ENCODE measurements at places on chromosomes 7 and 10.
A peak's percentile ranks its signal among the peaks of the same experiment; 100 is the strongest.

GRCh38 chr7:85185424-85186082 lies 1.3 kb downstream of the SEMA3D start:
- DNase-seq = peak; percentile 74

DNA sequence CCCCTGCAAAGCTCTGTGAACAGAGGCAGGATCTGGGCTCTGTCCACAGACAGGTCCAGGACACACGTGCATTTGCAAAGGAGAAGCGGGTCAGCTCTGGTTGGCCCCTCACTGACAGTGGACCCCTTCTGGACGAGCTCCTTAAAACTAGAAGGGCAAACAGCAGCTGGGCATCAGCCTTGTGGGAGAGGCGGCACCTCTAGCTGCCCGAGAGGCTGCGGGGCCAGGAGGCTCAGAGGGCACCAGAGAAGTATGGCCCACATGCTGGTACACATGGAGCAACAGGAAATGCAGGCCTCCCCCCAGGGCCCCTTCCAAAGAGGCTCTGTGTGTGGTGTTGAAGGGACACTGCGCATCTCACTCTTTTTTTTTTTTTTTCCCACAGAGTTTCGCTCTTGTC lies 233.0 kb upstream of the TCERG1L start:
- DNase-seq = no peak

DNA sequence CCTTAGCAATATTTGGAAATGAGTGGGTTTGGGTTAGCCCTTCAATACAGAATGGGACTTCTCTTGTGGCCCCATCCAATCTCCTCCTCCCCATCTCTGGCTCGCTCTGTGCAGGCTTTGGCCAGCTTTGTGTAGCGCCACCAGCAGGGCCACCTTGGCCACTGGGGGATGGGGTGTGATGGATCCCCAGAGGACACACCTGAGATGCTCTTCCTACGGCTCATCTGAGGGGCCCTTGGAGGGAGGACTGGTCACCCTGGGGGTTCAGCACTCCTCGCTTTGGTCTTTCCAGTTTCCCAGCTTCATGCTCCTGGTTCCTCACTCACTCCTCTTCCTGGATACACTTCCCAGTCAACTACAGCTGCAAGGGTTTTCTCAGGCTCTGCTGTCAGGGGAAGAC lies 15.3 kb upstream of the C10orf90 start:
- no peak for DNase-seq

- no peak for DNase-seq
Observed at GRCh38 chr7:79118143-79118542, 335.3 kb downstream of the MAGI2 start.

DNA sequence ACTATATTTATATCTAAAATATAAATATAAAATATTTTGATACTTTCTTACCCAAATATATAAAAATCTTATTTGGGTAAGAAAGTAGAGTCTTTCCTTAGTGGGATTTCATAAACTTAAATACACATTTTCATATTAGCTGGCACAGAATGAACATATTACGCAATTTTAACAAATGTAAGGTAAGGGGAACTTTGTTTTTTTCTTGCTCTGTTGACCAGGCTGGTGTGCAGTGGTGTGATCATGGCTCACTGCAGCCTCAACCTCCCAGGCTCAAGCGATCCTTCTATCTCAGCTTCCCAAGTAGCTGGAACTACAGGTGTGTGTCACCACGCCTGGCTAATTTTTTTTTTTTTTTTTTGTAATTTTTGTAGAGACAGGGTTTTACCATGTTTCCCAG lies 18.3 kb downstream of the CYP26A1 start:
- DNase-seq = no peak

GRCh38 chr7:102122026-102122425 lies 164.6 kb upstream of the SH2B2 start:
- DNase-seq = peak; percentile 67

DNA sequence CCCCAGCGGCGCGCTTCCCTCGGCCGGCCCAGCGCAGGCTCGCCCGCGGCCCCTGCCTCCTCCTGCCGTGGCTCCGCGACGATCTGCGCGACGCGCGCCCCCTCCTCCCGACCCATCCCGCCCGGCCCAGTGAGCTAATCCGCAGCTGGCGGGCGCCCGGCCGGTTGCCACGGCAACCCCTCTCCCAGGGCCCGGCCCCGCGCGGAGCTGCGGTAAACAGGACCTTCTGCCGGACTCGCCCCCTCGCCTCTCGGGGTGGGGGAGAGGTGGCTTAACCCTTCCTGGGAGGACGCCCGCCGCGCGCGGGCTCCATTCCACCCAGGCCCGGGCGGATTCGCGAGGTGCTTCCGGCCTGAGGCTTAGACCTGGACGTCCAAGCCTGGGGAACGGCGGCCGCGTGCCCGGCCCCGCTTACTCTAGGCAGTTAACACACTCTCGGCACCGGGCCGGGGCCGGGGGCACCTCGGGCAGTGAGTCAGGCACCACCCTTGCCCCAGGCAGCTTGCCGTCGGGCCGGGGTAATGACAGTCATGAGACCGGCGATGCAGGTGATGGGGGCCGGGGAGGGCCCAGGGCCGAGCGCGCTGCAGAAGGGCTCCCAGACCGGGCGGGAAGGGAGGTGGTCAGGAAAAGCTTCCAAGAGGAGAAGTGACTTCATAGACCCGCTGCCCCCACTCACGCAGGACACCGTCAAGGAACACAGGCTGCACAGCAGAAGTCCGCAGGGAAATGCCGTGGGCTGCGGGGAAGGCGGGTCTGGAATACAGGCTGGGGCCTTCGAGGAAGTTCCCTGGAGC lies at the start of gene DENND2A:
Gene DENND2A (minus strand): TSS at position 87 of the 797 bp plus-strand sequence. CDS start 38,416 bp downstream, outside the sequence.
- peak; percentile 59 for DNase-seq

GRCh38 chr10:44821290-44821689 lies 89.8 kb upstream of the TMEM72 start:
- DNase-seq = no peak

DNA sequence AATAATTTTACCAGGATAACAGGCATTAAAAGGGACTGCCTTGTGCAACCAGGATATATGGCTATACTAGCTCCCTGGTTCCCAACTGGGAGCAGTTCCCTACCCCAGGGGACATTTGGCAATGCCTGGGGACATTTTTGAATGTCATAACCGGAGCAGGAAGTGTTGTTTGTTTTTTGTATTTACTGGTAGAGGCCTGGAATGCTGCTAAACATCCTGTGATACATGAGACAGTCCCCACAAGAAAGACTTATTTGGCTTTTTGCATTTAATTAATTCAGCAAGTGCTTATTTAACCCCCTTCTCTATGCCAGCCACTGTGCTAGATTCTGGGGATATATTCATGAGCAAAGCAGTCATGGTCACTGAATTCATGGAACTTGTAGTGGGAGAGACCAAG lies 181.2 kb downstream of the BBS9 start:
- no peak for DNase-seq

- DNase-seq = no peak
Observed at GRCh38 chr10:96820765-96821164, 11.3 kb upstream of the LCOR start.

DNA sequence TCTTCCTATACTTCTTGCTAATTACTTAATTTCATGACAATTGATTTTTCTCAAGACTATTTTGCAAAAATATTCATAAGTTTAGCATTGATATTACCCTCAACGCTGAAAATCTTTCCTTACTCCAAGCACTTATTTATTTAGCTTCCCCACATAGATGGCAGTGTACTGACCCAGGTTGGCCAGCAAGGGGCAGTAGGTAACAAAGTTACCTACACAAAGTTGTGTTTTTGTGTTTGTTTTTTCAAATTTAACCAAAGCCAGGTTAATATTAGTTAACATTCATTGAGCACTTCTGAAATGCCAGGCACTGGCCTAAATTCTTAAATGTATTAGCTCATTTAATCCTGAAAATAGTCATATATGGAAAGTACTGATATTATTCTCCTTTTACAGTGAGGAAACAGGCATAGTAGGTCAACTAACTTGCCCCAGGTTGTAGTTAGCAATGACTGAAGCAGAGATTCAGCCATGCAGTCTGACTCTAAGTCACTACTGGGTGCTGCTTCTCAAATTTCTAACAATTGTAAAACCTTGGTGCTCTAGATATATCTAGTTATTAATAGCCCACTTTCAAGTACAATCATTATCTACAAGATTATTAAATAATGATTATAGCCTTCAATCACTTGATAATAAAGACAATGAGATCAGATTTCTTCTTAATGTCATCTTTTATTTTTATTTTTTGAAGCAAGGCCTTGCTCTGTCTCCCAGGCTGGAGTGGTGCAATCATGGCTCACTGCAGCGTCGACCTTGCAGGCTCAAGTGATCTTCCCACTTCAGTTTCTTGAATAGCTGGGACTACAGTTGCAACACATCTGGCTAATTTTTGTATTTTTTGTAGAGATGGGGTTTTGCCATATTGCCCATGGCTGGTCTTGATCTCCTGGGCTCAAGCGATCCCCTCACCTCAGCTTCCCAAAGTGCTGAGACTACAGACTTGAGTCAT lies 5.8 kb upstream of the GGCT start:
- DNase-seq = peak; percentile 41

DNA sequence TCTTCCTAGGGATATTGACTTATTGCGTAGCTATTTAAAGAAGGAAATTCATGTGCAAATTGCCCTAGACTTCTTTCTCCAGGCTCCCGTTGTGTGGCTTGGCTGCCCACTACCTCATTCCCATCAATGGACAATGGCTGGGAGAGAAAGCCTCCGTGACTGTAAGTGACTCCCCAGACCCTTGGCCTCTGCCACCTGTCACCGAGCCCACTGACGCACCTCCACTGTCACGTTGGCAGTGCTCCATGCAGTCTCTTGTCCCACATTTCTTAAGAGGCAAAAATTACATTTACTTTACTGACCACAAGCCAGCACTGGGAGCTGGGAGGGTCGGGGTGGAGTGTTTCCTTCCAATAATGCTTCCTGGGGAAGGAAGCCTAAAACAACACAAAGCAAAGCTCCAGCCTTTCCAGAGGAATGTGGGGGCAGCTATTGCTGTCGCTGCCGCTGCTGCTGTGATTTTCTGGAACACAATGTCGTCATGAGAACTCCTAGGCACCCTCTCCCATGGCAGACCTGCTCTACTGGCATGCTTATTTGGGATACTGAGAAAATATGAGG lies 89.7 kb upstream of the STEAP1B start:
- DNase-seq = peak; percentile 54

DNA sequence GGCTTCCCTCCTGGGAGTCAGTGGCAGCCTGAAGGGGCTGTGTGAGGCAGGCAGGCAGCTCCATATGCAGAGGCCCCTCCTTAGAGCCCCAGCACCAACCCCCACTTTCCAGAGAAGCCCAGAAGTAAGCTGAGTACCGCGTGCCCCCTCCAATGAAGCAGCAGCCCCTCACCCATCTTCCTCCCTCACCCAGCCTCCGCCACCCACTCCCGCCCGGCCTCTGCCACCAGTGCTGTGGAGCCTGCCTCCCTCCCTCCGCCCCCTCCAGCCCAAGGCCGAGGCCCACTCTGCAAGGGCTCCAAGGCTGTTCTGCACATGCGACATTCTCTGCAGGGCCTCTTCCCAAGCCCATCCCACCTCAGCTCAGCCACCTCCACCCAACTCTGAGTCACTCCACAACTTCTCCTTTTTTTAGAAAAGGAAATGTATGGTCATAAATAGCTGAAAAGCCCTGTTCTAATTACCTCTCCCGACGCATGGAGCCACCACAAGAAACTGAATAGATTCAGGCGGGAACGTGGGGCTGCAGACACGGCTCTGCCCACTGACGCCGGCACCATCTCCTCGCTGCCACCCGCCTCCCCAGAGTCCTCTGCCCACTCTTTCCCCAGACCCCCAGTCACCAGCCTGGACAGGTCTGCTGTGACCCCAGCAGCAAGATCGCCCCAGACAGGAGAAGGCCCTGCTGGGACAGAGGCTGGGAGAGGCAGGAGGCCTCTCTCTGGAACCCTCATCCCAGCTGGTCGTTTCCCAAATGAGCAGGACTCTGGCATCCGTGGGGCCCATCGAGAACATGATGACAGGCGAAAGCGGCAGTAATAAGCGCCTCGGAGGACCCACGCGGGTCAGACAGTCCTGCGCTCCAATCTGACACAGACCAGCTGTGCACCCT lies 213.9 kb downstream of the MAD1L1 start:
- peak; percentile 89 for DNase-seq

- DNase-seq = no peak
Observed at GRCh38 chr10:103498936-103499638, 5.6 kb downstream of the NEURL1 start.

GRCh38 chr7:6505685-6506559 lies 45.3 kb downstream of the GRID2IP start:
- DNase-seq = no peak

- no peak for DNase-seq
Observed at GRCh38 chr10:35352097-35352496, 15.8 kb downstream of the CCNY start.

- peak; percentile 3 for DNase-seq
Observed at GRCh38 chr7:141550386-141551093, 670 bp upstream of the AGK start.

- DNase-seq = no peak
Observed at GRCh38 chr10:48818861-48819520, 120.6 kb downstream of the LRRC18 start.
